Activated CD4-positive, alpha-beta T cell treated with anti-CD3 and anti-CD28 coated beads, Interleukin-10, Interleukin-2, amounts not matched to agents 100 ng/mL and 50 ng/mL, durations not matched to agents 16 hours and 8 hours (primary cell): ENCODE measurements at places on chromosomes 4 and X.
A peak's percentile ranks its signal among the peaks of the same experiment; 100 is the strongest.

DNA sequence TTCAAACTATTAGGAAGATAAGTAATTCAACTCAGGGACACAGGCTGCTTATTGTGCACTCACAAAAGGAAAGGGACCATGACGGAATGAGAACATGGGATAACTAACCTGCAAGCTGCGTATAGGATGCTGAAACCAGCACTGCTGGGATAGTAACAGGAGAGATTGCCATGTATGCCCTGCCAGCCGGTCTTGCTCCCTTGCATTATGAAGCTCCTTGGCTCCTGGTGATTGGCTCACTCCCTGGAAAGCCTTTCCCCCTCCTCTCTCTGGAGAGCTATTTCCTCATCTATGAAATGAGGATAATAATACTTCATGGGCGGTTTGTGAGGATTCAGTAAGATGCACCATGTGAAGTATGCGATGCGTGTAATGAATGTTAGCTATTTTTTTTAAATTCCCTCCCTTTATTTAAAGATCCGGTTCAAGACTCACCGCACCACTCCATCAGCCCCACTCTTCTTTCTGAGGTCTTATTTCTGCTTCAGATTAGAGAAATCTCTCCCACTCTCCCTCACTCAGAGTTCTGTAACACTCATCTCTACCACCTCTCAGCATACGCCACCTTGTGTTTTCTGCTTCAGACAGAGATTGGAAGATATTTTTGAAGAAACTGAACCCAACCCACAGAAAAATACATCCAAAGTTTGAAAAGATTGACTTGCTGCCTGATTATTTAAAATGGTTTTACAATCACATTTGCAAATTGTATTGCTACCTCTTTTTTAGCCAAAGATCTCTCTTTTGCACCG is 18.4 kb downstream of the MSMO1 start:
- no peak for DNase-seq

- DNase-seq: peak; percentile 26
Measured at GRCh38 chrX:134990801-134991481, at the start of gene SMIM10. Gene SMIM10, plus strand, starts transcription at chrX:134990991. Its CDS starts 105 bp downstream, at chrX:134991096.

DNA sequence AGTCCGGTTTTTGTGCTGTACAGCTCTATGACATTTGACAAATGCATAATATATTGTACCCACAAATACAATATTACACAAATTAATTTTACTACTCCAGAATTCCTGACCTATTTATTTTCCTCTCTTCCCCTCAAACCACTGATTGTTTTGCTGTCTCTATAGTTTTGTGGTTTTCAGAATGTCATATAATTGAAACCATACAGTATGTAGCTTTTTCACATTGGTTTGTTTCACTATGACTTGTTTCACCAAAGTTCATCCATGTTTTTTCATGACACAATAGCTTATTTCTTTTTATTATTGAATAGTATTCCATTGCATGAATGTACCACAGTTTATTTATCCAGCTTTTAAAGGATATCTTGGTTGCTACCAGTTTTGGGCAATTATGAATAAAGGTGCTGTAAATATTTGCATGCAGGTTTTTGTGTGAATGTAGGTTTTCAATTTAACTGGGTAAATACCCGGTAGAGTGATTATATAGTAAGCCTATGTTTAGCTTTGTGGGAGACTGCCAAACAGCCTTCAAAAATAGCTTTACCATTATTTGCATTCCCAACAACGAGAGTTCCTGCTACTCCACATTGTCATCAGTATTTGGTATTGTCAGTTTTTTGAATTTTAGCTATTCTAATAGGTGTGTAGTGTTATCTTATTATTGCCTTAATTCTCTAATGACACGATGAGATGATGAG is 25.9 kb downstream of the RNF175 start:
- DNase-seq: peak; percentile 40

- DNase-seq: peak; percentile 57
Measured at GRCh38 chrX:111869639-111870034, 6.3 kb upstream of the TRPC5OS start.

DNA sequence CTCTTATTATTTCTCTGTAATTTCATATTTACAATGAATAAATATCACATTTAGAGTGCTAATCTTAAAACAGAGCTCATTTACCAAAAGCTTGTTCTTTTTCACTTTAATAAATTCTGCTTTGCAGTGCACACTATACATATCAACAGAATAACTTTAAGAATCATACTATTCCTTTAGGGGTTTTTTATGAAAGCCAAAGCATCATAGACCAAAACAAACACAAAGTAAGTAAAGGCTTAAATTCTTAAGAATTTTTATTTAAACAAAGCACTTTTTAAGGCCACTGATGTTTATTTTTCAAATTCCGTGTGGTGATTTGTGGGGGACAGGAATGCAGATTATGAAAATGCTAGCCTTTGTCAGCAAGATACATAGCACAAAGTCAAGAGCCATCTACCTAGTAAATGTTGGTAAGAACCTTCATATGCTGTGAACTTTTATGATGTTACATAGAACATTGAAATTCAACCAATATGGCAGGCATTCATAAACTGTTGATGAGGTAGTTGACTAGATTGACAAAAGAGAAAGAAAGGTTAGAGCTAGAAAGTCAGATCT is 17.8 kb downstream of the TIGD2 start:
- no peak for DNase-seq

- no peak for DNase-seq
Measured at GRCh38 chr4:102836596-102836995, 9.2 kb upstream of the UBE2D3 start.

DNA sequence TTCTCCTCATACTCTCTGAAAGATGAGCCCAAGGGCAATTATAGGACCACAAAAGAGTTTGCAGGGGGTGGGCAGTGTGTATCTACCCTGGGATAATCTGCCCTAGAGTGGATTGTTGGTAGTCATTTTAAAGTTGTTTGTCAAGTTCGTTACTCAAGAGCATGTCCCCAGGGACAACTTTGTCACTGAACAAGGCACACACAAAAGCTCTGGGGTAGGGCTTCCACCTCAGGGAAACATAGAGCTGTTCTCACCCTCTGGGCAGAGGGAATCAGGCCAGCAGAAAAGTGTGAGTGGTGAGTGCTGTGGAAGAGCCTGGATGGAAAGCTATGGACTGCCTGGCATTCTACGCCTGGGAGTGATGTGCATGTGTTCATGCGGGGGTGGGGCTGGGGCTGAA is 23.3 kb upstream of the LEF1 start:
- DNase-seq: no peak

GRCh38 chrX:119475389-119476101 is 7.3 kb downstream of the SLC25A5 start:
- peak; percentile 37 for DNase-seq

DNA sequence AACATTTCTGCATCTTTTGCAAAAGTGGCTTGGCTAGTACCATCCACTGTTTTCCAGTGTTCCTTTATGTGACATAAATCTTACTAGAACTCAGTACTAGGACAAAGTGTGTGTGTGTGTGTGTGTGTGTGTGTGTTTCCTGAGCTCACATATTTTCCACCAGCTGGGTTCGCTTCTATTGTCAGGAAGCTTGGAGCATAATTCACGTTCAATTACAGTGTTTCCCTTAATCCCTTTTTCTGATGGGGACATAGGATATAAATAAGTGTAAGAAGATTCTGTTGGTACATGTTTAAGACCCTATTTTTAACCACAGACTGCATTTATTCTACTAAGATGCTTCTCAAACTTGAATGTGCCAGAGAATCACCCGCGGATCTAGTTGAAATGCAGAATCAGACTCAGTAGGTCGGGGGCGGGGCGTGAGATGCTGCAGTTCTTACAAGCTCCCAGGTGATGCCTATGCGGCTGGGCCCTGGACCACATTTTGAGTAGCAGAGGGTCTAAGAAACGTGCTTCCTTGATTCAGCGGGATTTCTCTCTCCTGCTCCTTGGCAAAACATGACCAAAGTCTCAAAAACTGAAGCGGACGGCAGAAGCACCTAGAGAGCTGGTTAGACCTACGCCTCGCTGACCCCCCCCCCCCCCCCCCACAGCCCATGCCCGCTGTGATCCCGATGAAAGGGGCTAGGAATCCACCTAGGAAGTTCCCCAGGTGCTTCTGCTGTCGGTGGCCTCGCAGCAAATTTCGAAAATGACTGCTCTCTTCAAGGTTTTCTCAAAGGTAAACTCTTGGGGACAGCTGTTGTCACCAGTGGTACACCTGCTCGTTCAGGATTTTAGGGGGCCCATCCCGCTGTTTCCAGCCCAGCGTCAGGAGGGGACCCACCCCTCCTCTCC is 797 bp downstream of the CD99L2 start:
- DNase-seq: peak; percentile 40

DNA sequence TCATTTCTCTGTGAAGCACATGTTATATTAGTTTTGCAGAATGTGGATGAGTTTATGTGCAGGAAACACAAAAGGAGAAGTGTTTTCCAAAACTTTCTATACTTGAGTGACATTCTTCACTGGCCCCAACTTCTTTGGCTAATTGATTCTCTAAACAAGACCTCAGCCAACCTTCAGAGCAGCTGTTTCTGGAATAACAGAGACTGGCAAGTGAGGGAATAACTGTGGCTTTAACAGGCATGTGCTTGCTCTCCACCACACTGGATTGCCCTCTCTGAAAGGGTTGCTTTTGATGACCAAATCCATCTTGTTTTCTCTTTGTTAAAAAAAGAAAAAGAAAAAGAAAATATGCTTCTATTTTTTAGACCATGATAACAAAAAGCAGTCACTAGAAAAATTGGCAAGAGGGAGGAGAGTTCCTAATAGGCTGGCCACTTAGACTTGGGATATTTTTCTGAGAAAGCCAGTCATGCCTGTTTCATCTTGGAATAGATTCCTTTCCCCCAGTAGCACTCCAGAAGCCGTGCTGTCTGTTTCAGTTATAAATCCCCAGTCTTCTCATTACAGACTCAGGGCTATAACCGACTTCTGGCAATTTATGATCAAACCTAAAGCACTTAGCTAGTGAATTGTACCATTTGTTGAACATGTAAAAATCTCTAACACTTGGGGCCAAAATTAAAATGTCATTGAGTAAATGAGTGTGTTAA is 295.0 kb upstream of the NR3C2 start:
- DNase-seq: no peak

DNA sequence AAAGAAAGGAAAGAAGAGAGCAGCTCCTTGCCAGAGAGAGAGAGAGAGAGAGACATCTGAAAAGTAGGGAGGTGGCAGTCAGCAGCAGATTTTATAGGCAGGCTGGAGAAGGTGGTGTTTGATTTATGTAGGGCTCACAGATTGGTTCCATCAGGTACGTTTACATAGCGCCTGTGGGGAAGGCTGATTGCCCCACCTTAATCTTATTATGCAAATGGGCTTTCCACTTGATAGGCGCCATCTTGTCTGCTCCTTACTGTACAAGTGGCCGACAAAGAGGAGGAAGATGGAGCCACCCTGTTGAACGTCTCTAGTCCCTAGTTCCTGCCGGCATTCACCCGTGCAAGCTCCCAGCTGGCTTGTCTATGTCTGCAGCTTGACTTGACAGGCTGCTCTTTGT is 49.1 kb upstream of the DHRSX start:
- DNase-seq: no peak

DNA sequence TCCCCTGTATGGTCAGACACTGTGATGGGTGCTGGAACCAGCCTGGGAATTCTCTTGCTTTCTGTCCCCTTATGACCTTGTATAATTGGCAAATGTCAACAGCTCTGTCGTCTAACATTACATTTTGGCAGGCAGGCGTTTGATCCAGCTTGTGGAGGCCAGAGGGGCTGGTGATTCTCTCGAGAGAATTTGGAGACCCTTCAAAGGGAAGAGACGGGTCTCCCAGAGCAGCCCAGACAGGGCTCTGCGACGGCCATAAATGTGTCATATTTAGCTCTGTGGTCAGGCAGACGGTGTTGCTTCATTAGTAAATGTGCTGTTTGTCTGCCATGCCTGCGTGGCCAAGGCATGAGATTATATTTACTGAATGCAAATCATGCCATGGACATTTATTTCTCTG is 68.7 kb downstream of the SORCS2 start:
- no peak for DNase-seq

- DNase-seq: no peak
Measured at GRCh38 chr4:41652971-41653370, 95.6 kb downstream of the PHOX2B start.

GRCh38 chrX:147072747-147073146 is 258.2 kb upstream of the CXorf51A start:
- DNase-seq: no peak

GRCh38 chr4:115609631-115610030 is 496.2 kb upstream of the NDST4 start:
- no peak for DNase-seq

DNA sequence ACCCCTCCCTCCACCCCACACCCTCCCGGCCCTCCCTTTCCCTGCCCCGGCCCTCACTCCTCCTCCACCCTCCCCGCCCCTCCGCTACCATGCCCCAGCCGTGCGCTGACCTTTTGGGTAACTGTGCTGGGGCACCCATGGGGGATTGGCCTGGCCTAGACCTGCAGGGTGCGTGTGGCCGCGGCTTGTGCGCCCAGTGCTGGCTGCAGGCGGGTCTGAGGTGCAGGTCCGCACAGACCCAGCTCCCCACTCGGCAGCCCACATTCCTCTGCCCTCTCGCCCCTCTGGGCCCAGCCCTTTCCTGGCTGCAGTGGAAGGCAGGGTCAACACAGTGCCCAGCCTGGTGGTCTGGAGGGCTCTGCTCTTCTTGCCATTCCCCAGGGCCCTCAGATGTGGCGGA is 24.7 kb downstream of the FGFRL1 start:
- DNase-seq: no peak

DNA sequence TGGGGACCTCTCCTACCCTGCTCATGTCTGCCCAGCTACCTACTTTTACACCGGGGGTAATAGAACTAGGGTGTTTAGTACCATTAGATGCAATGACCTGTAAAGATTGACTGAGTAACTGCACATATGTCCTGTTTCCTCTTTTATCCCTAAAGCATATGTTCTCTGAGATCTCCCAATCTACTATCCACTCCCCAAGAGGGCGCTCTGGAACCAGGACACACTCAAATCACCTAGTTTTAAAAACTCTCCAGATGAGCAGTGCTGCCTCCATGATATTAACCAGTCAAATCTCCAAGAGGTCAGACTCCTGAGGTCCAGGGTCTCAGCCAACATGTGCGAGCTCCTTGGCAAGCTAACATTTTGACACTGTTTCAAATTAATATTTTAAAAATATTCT is 87.0 kb upstream of the TSPAN5 start:
- DNase-seq: no peak

DNA sequence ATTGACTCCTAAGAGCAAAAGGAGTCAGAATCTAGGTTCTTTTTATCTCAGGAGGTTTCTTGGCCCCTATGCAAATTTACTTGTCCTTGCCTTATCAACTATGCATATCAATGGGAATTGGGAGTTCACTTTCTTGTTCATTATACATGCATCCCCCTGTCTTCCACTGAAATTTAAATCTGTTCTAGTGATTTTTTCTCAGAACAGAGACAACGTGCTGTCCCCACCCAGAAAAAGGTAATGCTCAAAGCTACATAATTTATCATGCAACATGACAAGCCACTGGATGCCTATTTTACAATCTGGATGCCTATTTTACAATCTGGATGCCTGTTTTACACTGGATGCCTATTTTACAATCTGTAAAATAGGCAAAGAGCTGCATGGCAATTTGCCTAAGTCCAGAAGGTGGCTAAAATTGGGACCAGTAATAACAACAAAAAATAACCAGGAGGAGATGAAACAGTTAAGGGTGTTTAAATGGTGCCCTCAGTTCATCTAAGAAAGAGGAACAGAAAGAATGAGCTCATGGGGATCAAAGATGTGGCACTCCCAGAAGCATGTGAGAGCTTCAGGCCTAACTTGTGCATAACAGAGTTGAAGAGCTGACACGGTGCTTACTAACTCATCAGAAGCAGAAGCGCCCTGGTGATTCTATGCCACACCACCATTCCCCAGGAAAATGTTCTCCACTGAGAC is 537.8 kb upstream of the BOD1L1 start:
- DNase-seq: no peak

- no peak for DNase-seq
Measured at GRCh38 chr4:157014621-157015591, 43.3 kb upstream of the PDGFC start.

- peak; percentile 23 for DNase-seq
Measured at GRCh38 chr4:16289897-16290554, 63.8 kb upstream of the TAPT1 start.
